Pulmonary artery endothelial cell (primary cell): ENCODE measurements at places on chromosomes 5 and 9.
A peak's percentile ranks its signal among the peaks of the same experiment; 100 is the strongest.

DNA sequence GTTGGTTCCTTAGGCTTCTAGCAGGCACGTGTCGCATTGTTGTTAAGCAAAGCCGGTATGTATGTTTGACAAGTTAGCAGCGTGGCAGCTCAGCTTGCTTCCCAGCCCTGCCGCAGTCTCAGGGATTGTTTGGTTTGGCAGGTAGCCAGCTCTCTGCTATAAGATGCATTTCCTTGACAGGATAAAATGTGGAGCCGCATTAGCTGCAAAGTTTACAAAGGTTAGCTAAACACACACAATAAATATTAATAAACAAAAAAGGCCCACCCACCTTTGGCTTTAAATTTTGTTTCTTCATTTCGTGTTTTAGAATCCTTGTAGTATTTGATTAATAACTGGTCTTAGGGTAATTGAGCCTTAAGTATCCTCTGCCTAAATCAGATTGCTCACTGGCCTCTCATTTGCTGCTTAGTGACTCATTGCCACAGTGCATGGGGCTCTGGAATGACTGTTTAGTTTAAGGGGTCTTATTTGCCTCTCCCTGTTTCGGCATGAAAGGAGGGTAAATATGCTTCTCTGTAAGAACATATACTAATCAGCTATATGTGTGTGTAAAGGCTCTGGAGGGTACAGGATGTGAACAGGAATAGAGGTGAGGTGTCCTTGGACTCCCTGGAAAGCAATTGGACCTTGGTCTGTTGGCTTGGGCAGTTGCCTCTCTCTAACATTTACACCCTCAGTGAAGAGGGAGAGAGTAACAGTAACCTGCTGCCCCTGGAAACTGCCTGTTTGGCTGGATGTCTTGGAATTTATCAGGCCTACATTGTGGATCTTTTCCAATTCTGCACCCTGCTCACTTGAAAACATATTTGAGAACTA, 122.0 kb downstream of the GDNF start:
- peak; percentile 88 for DNase-seq

DNA sequence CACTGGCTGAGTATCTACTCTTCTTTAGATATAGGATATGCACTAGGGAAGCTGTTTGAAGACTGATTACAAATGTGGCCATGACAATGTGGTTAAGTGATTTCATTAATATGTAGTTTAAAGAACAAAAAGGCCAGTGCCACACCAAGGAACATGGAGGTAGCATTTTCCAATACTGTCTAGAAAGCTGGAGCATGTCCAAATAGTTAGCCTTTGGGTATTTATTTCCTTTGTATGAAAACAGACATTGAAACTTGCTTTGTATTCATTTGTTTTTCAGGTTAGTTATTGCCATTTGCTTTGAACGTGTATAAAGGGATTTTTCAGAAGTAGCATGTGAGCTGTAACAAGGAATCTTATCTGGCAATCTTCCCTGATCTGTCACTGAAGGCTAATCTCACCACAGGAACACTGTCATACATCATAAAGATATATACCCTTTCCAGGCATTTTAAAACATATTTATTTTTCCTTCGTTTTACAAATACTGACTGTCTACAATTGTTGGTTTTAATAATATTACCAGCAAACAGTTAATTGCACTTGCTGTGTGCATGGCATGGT, 93.4 kb downstream of the PLPPR1 start:
- DNase-seq: no peak

GRCh38 chr9:4805191-4805918, 12.6 kb downstream of the RCL1 start:
- no peak for DNase-seq

- no peak for DNase-seq
These were observed 937 bp upstream of the MACROH2A1 start for GRCh38 chr5:135399794-135400542.

GRCh38 chr5:90220554-90220953, 189.0 kb downstream of the CETN3 start:
- DNase-seq: no peak

GRCh38 chr5:112196584-112196983, 222.5 kb downstream of the EPB41L4A start:
- no peak for DNase-seq

- no peak for DNase-seq
These were observed 214.1 kb upstream of the MEF2C start for GRCh38 chr5:89097103-89097502.

GRCh38 chr5:134082264-134082992, 32.1 kb upstream of the TCF7 start:
- no peak for DNase-seq

DNA sequence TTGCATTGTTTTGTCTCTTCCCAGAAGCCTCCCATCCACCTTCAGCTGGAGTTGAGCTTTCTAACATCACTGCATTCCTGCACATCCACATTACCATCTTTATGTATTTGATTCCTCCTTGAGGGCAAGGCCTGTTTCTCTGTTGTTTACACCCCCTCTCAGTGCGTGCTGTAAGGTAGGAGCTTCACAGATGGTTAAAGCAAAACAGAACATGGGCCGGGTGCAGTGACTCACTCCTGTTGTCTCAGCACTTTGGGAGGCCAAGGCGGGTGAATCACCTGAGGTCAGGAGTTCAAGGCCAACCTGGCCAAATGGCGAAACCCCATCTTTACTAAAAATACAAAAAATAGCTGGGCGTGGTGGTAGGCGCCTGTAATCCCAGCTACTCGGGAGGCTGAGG, 110.9 kb downstream of the KCNIP1 start:
- DNase-seq: no peak

- no peak for DNase-seq
These were observed 243.0 kb downstream of the ZSWIM6 start for GRCh38 chr5:61575103-61575502.

- no peak for DNase-seq
These were observed 350 bp upstream of the SLC25A46 start for GRCh38 chr5:110738503-110738811.

GRCh38 chr5:136043551-136043950, 14.8 kb downstream of the TGFBI start:
- peak; percentile 20 for DNase-seq

DNA sequence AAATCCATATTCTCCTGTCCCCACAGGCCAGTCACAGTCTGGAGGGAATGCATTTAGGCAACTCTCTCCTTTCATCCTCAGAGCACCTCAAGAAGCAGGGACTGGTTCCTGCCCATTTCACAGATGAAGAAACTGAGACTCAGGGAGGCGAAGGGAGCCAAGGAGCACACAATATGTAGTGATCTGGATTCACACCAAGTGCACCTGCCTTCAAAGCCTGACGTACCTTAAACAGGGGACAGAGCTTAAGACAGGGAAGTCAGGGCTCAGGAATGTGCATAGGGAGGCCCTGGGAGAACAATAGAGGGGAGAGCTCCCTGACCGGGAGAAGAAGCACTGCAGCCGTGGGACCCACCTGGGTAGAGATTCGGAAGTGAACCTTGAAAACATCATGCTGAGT, 83.0 kb downstream of the GABBR2 start:
- no peak for DNase-seq

GRCh38 chr9:2018764-2019558, 3.8 kb downstream of the SMARCA2 start:
- no peak for DNase-seq

DNA sequence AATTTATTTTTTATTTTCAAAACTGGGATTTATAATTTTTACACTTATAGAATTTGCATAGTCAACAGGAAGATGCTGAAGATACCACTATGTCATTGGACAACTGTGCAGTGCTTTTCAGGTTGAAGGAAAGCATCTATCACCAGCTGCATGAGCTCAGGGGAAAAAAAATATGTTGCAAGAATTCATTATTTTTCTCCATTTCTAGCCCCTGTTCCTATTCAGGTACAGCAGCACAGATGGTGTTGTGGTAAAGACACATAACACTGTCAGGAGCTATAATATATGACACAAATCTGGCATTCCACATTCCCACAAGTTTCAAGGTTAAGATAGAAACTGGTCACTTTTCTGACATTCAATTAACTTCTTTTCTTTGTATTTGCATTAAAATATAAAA, 1088.6 kb downstream of the MAT2B start:
- no peak for DNase-seq

GRCh38 chr9:128107468-128108268, 19.9 kb downstream of the PTGES2 start:
- no peak for DNase-seq

GRCh38 chr5:35151146-35151920, 79.0 kb downstream of the PRLR start:
- DNase-seq: no peak

DNA sequence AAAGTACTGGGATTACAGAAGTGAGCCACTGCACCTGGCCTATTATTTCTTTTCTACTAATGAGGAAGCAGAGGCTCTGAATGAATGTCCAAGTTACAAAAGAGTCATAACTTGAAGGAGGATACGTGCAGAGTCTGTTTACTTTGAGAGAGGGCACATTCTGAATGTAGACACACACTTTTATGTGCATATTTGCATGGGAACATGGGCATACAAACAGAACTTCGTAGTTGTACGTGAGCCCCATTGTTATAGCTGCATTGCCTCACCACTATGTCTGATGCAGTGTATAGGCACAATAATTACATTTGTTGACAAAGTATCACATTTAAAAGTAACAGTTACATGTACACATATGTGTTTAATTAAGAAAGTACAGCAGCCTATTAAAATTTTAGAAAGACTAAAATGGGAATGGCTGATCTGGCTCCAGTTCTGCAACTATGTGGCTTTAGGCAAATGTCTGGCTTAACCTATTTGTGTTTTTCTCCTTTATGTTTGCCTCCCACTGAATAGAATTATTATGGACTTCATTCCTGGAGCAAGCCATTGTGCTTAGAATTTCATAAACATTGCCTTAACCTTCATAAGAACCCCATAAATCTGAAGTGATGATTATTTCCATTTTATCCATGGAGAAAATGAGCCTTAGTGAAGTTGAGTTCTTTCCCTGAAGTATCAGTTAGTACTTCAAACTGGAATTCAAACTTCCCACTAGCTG, 3.0 kb upstream of the DPYSL3 start:
- DNase-seq: no peak

GRCh38 chr5:36945687-36946086, 69.1 kb downstream of the NIPBL start:
- DNase-seq: no peak

- no peak for DNase-seq
These were observed 691 bp downstream of the FCHO2 start for GRCh38 chr5:72956324-72957140.

- no peak for DNase-seq
These were observed 61.0 kb upstream of the C5orf58 start for GRCh38 chr5:170171811-170172210.

- no peak for DNase-seq
These were observed 28.7 kb downstream of the GALNT12 start for GRCh38 chr9:98836206-98836605.

DNA sequence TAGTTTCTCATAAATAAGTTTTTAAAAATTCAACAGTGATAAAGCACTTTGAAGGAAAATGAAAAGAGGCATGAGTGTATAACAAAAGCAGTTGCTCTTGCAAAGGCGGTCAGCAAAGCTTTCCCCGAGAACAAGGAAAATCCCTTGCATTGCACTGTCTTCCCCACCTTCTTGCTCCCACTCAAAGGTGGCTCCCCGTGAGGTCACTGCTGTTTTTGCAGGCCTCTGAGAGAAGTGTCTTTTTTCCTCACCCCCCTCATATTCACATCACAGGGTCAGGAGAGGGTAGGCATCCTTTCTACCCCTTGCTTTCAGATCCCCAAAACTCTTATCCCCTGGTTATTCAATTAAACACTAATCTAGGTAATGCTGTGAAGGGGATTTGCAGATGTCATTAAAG, 15.2 kb upstream of the SLC36A1 start:
- no peak for DNase-seq

DNA sequence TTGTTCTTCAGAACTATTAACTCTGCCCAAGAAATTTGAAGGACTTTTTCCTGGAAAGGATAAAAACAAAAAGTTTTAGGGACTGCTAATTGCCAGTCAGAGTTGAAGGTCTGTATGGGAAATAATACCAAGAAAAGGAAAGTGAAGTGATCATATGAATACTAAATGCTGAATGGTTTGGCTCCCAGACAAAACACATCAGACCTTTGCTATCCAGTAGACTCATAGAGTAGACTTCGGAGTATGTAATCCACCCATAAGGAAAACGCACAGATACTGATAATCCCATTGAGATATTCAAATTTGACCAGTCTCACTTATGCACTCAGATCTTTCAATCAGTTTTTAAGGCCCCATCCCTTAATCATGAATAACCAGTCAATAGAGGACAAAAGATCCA, 319.0 kb upstream of the PTGER4 start:
- DNase-seq: no peak

GRCh38 chr9:78507037-78507436, 210.1 kb downstream of the PSAT1 start:
- no peak for DNase-seq

DNA sequence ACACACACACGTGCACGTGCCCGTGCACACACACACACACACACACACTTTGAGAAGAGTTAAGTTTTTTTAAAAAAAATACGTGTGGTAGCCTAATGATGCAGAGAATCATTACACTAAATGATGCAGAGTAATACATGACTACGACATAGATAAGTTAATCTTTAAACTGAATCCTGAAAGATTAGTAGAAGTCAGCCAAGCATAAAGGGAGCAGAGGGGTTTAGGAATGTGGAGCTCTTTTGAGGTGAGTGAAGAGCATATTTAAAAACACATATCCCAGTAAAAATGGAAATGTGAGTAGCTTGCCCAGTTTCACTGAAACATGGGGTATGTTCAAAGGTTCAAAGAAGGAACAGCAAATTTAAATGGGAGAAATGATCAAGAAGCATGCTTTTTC, 61.3 kb upstream of the TYRP1 start:
- DNase-seq: no peak

DNA sequence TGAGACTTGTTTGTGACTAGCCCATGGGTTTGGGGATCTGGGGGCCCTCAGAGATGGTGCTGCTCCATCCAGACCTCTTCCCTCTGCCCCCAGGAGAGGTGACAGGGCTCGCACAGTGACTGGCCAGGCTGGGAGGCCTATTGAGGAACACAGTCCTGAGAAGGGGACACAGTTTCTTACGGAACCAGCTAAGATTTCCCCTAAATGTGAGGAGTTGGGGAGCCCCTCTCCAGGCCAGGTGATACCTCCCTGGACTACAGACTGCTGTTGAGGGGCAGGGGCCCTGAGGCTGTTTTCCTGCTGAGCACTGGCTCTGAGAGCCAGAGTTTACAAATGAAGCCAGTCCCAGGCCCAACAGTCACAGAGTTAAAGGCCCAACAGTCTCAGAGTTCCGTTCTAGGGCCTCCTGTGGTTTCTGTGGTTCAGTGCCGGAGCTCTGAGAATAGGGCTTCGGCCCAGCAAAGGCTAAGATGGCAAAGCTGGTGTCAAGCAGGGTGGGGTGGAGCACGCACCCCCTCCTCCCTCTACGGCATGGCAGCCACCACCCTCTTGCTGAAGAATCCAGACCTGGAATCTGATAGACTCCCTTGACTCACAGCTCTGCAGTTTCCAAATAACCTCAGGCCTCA, 1.1 kb upstream of the SEMA4D start:
- no peak for DNase-seq

- peak; percentile 91 for DNase-seq
These were observed at the start of gene OSMR for GRCh38 chr5:38845526-38846378. OSMR (plus strand) TSS chr5:38846012; CDS start chr5:38869045, 23,033 bp downstream.

- no peak for DNase-seq
These were observed 529 bp upstream of the TPM2 start for GRCh38 chr9:35690294-35690613.

- no peak for DNase-seq
These were observed 234.0 kb downstream of the CACNA1B start for GRCh38 chr9:138111607-138112006.
